Naive thymus-derived CD8-positive, alpha-beta T cell (primary cell): ENCODE measurements at places on chromosomes 7 and 10. TPM values are rescaled to one million over a fixed set of nuclear protein-coding genes. Genes with fewer than 3 reads are reported as not detected.

VAX1 gene
- polyA plus RNA-seq = not detected

VIPR2 gene
- 0.17 TPM for polyA plus RNA-seq

MRPS24 gene
- polyA plus RNA-seq = 133 TPM

ADAMTS14 gene
- polyA plus RNA-seq = not detected

FEZF1 gene
- not detected for polyA plus RNA-seq

HOXA9 gene
- polyA plus RNA-seq = 0.16 TPM

PSD gene
- 5.3 TPM for polyA plus RNA-seq
